ENCODE measurements at places on chromosomes 7 and 10.
A peak's percentile ranks its signal among the peaks of the same experiment; 100 is the strongest.

GRCh38 chr7:131016230-131016629 is 282.2 kb upstream of the KLF14 start:
- no peak for DNase-seq

GRCh38 chr10:132972149-132972985 is 30.0 kb upstream of the CFAP46 start:
- no peak for DNase-seq

GRCh38 chr7:20778063-20778721 is 8.5 kb downstream of the SP8 start:
- DNase-seq, result peak; percentile 68

DNA sequence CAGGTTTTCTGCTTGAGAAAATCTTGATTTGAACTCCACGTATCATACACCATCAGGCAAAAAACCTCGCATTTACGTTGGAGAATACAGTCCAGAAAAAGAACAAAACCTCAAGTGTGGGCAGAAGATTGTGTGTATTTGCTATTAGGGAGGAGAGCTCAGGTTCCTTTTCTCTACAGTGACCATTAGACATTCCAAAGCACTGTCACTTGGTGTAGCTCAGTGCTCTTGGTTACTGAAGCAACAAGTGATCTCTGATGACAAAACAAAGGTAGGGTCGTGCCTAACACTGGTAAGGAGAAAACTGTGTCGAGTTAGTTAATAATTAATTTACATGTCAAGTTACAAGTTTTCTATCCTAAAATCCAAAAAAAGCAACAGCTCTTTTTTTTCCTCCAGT is 72.6 kb downstream of the C1GALT1 start:
- no peak for DNase-seq

DNA sequence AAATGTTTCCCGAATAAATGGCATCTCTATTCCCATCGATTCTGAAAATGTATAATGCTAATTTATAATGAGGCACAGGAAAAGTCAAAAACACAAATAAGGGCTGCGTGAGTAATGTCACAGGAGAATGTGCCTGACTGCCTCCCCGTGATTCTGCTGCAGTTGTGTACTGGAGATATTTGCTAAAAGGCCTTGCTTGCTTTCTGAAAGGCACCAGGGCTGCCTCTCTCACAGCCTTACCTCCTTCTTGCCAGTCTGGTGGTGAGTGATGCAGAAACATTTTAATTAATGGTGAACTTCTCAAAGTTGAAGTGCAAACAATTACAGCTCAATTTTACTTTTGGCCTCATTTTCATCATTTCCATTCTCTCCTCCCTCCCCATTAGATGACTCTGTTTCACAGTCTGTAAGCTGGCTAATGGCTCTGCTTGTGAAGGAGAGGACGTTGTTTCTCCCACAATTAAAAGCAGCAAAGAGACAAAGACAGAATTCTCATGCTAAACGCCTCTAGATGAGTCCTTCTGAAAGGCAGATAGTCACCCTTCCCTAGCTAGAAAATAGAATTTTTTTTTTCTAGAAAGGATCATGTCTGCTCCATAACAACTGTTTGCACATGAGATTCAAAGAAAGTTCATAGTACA is 377.6 kb downstream of the MDFIC start:
- DNase-seq, result no peak

DNA sequence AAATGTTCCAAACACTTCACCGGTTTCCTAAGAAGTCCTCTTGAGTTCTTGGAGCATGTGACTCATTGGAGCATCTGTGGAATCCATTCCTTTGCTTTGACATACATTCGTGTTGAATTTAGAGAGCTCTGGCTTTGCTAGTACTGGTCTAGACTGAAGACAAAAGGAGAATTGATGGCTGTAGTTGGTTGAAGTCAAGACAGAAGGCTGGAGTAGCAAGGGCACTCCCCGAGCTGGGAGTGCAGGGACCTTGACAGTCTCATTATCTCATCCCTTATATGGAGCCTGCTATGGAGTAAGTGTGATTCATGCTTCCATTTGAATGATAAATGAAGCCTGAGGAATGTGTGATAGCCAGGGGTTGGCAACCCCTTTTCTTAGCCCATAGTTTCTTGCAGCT is 1249.1 kb downstream of the TYW1 start:
- no peak for DNase-seq

DNA sequence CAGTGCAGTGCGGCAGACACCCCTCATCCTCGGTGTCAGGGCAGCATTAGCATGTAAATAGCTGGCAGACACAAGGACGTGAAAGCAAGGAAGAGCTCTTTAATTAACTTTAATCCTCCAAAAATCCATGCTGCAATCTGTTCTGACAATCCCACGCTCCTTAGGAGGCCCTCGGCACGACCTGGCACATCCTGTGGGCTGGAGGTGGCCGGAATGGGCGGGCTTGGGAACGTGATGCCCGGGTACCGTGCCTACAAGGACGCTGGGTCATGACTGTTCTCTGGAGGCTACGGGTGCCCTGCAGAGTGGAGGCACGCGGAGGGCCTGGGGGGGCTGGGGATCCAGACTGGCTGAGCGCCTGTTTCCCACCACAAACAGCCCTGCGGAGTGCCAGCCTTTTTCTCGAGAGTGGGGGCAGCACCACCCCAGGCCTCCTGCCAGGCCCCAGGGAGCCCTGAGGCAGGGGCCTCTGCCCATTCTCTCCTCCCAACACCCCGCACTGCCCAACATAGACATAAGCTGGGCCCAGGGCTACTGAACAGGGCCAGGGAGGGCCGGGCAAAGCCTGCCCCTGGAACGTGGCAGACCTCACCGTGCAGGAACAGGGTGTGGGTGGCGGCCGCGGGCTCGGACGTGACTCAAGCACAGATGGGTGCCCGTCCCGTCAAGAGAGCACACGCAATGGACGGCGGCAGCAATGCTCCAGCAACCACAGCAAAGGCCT is 189.3 kb downstream of the MAD1L1 start:
- no peak for DNase-seq

DNA sequence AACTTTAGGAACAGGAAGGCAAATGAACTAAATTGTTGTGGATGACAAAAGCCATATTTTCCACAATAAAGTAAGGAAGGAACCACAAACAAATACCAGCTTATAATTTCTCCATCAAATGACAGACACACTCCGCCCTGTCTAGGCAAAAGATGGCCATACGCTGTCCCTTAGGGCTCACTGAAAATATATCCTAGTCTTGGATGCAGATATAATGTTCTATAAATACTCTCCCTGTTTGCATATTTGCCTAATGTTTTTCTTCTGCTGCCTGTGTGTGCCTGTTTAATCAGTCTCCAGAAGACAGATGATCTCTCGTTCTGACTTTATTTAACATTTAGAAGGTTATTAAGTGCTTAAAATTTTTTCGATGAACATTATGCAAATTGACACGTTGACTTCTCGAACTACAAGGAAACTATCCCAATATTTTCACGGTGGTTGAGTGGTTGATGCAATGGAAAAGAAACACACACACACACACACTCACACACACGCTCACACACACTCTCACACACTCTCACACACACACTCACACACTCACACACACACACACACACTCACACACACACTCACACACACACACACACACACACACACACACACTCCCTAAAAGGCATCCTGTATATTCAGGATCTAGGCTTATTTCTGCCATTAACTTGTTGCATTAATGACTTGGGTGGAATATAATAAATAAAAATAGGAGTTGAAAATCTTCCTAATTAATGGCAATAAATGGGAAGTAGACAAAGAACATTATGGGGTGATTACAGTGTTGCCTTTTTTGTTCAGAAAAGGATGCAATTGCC is 297.1 kb downstream of the PRPF18 start:
- DNase-seq, result no peak

DNA sequence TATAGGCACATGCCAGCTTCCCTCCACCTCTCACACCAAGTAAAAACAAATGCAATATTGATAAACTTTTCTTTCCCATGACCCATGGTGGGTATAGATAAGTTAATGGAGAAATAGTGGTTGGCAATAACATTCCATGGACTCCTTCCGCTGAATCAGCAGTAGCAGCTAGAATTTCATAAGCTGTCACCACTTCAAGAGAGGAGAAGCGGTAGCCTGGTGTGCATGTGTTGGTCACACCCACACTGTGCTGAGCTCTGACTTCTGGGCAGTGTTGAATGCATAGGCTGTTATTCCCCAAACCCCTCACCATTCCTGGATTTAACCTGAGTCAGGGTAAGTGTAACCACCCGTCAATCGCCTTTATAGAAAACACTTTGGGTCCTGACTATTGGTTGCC is 32.5 kb upstream of the BMPER start:
- no peak for DNase-seq

GRCh38 chr7:98400542-98401340 is at the start of gene BAIAP2L1:
Gene BAIAP2L1, minus strand, starts transcription at chr7:98401090. Its CDS starts 238 bp downstream, at chr7:98400852.
- peak; percentile 30 for DNase-seq

- DNase-seq, result no peak
Observed at GRCh38 chr7:22146961-22147512, 201.3 kb upstream of the CDCA7L start.

DNA sequence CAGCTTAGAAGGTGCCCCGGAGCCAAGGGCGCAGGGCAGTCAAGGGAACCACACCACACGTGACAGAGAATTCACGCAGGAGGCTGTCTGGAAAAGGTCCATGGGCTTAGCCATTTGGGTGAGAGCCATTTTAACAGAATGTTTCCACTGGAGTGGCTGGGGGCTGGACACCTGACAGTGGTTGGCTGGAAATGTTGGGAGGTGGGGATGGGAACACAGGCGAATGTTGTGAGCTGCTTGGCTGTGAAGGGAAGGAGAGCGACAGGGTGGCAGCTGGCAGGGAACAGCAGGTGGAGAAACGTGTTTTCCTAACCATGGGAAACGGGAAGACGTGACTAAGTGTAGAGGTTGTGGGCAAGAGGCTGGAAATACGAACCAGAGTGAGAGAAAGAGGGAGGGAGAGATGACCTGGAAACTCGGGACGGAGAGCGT is 100.5 kb upstream of the ZNF32 start:
- DNase-seq, result no peak

GRCh38 chr7:23472046-23472445 is 1.8 kb upstream of the IGF2BP3 start:
- no peak for DNase-seq

DNA sequence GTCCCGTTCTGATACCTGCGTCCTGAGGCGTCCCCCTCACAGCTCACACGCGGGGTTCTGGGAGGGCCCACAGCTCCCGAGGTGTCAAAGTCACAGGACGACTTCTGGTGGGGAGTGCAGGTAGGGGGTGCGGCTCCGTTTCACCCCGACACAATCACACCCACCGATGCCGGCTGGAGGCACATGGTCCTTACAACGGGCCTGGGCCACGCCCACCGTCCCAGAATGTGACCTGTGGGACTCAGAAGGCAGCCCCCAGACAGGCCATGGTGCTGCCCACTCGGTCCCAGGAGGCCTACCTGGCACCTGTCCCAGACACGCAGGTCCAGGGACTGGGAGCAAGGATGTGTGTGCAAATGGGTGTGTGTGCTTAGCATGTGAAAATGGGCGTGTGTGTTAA is 86.0 kb downstream of the UNCX start:
- no peak for DNase-seq

DNA sequence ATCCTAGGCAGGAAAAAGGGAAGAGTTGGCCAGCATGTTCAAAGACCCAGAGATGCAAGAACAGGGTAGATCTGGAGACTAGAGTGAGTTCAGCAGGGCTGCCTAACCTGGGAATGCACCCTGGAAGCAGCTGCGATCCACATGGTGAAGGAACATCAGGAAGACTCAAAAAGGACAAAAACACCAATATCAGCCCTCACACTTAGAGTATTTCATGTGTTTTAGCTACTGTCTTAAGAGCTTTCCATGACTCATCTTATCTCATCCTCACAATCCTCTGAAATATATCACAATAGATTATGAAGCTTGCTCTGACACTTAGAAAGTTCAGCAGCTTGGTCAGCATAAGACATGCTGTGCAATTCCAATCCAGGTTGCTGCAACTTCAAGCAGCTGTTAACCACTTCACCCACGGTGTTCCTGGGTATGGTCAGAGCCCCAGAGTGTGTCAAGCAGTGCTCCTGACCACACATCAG is 380.9 kb downstream of the PARD3 start:
- no peak for DNase-seq

DNA sequence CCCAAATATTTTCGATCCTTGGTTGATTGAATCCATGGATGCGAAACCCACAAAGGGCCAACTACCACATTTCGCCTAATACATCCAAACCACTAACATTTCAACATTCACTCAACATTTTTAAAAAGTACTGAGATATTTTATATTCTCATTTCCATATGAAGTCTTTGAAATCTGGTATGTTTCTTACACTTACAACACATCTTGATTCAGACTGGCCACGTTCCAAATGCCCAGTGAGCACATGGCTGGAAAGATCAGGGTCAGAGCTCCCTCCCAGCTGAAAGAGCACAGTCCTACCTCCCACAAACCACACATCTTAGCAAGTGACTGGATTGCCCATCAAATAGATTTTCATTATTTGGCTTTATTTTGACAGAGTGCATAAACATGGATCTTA is 18.9 kb downstream of the NCAPG2 start:
- no peak for DNase-seq

DNA sequence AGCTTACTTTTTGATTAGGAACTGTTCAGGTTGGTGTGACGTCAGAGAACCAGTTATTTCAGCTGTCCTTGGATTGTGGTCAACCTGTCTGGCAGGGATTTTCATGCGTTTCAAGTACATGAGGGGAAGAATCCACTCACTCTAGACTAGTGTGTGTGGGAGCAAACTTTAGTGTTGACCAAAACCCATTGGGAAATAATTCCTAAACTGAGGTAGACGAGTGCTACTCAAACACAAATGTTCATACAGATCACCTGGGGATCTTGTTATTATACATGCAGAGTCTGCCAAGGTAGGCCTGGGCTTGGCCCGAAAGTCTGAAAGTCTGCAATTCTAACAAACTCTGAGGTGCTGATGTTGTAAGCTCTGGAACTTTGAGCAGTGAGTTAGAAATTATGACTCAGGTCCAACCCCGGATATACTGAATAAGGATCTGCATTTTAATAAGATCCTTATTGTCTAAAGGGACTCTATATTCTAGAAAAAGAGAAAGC is 111.1 kb upstream of the CREB5 start:
- no peak for DNase-seq

- DNase-seq, result no peak
Observed at GRCh38 chr7:116455499-116455898, 44.0 kb upstream of the CAV2 start.

- no peak for DNase-seq
Observed at GRCh38 chr10:30747633-30748032, 118.1 kb upstream of the LYZL2 start.
